ENCODE measurements at places on chromosomes 6 and 20.

GRCh38 chr20:8854571-8854970 is 214.3 kb upstream of the PLCB4 start:
- DNase-seq = peak; percentile 82

DNA sequence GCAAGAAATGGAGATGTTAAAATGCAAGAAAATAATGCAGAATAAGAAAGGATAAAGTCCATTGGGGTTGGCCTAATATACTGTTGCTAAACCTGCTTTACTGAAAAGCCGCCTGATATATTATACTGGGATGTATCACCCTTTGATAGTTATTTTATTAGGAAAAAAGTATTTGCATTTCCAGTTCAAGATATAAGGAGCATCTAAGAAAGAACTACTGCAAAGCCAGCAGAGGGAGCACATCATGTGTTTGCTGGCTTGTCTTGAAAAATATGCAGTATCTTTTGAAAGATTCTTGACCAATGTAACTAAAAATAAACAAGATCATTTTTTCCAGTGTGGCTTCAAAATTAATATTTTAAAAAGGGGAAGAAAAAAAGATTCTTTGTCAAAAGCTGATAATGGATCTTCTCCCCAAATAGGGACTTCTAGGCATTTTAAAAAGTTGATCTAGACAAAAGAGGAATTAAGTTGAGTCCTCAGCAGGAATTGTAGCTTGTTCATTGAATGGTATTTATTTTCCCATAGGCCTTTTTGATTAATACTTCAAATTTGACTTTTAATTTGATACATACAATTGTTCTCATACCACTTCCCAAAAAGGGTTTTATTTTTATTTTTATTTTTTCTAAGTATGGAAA is 214.9 kb downstream of the ZFAND3 start:
- DNase-seq = no peak

DNA sequence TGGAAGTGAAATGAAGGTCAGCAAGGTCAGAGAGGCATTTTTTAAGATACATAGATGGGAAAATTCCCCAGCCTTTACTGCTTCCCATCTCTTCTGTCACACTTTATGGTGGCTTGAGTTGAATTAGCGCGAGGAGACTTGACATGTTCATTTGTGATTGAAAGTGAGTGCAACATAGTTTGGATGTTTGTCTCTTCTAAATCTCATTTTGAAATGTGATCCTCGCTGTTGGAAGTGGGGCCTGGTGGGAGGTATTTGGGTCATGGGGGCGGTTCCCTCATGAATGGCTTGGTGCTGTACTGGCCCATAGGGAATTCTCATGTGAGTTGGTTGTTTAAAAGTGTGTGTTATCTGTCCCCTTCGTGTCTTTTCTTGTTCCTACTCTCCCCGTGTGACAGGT is 237.2 kb downstream of the CDKAL1 start:
- no peak for DNase-seq

DNA sequence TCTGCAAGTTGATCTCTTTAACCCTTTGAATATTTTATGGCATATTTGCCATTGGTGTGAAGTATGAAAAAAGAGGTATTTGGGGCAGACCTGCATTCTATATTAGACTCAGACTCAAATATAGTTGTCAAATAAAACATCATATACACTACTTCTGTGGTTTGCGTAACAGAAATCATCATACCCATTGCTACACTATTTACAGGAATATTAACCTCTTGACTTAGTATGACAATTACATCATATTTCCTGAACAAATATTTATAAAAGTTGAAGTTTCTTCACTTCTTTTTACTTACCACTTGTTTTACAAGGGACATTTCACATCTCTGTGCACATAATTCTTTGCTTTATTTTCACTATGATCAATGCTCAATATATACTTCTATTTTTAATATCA is 206.0 kb downstream of the HAO1 start:
- no peak for DNase-seq

DNA sequence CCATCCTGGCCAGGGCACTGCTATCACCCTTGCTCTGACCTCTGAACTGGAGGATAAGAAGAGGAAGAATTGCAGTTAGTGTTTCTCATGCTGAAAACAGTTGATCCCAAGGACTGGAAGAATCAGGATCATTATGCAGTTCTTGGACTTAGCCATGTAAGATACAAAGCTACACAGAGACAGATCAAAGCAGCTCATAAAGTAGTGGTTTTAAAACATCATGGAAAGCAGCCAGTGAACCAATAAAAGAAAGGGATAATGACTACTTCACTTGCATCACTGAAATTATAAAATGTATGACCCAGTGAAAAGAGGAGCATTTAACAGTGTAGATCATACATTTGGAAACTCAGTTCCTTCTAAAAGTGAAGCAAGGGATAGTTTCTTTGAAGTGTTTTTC is 47.7 kb downstream of the DNAH8 start:
- no peak for DNase-seq
